Right lung (tissue), 10 donors: ENCODE measurements at places on chromosomes 5 and 9. TPM values are rescaled to one million over a fixed set of nuclear protein-coding genes. Genes with fewer than 3 reads are reported as not detected.
A peak's percentile ranks its signal among the peaks of the same experiment; 100 is the strongest.

DNA sequence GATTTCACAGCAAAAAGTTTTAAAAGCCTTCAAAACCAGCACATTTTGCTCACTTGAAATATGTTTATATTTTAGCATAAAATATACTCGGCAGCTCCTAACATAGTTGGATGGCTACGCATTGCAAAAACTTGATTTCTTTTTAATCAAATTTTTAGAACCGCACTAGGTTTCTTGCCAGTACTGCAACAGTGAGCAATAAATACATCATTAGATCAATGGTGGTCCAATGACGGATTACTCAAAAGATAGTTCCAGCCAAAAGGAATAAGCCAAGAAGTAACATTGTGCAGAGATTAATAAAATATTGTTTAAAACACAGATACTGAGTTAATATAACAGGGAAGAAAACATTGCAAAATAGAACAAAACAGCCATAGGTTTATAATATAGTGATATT, 5.5 kb downstream of the MARCHF3 start:
- DNase-seq, result peak; percentile 17

DNA sequence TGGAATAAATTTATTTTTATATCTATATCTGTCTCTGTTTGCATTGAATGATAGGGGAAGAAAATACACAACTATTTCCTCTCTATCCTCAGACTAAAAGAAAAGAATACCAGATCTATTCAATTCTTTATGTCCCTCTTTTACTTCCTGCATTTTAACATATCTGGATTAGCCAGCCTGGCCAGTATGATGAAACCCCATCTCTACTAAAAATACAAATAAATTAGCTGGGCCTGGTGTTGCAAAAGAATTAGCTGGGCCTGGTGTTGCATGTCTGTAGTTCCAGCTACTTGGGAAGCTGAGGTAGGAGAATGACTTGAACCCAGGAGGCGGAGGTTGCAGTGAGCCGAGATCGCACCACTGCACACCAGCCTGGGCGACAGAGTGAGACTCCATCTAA, 182.0 kb downstream of the LURAP1L start:
- DNase-seq, result no peak

DNA sequence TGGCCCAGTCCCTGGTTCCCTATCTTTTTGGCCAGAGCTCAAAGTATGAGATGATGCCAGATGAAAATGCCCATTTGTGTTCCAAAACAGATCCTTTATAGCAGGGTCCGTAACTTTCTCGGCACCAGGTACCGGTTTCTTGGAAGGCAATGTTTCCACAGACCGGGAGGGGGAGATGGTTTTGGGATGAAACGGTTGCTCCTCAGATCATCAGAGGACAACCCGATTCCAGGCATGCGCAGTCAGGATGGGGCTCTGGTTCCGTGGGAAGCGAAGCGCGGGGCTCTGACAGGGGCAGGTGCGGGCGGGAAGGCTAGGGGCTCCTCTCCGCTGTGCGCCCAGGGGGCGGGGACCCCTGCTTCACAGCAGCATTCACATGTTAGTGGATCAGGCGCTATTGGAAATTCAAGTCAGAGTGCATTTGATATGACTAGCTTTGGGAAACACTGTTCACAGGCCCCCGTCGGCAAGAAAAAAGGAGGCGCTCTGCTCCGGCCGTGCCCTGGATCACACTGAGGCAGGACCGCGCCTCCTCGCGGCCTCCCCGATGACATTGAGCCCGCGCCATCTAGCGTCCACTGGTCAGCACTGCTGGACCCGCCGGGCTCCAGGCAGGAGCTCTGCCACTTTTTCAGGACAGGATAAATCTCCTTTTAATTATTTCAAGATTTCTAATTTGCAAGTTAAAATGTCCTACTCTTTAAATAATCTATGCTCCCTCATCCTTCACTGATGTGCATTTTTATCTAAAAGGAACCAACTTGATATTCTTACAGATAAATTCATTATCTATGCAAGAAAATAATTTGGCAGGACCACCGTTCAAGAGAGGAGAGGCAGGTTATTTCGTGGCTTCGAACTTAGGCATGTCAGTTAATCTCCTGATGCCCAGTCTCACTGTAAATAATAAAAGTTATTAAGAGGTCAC, 190.0 kb downstream of the FANCC start:
- peak; percentile 69 for DNase-seq

- DNase-seq, result no peak
Measured at GRCh38 chr9:4596165-4596922, 65.8 kb upstream of the PLPP6 start.

DNA sequence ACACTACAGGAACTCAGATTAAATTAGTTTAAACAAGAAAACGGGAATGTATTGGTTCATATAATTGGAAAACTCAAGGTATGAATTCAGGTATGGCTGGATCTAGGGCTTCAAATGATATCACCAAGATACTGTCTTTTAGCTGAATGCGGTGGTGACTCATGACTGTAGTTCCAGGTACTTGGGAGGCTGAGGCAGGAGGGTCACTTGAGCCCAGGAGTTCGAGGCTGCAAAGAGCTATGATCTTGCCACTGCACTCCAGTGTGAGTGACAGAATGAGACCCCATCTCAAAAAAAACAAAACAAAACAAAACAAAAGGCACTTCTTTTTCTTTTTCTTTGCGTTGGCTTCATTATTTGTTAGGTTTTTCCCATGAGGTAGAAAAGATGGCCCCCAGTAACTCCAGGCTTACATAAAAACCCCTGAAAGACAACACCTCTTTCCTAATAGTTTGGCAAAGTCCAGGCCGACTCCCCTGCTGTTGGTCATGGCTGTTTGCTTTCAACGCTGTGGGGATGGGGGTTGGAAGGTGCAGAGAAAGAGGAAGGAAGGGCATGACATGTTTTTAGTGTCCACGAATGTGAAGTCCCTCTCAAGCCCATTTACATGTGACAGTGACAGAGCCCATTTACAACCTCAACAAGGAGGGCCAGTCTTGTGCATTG, 39.8 kb upstream of the CRB2 start:
- no peak for DNase-seq

- DNase-seq, result peak; percentile 51
Measured at GRCh38 chr5:82413302-82414040, 135.3 kb upstream of the RPS23 start.

- DNase-seq, result no peak
Measured at GRCh38 chr9:76045221-76045620, 154.7 kb downstream of the PCSK5 start.

DNA sequence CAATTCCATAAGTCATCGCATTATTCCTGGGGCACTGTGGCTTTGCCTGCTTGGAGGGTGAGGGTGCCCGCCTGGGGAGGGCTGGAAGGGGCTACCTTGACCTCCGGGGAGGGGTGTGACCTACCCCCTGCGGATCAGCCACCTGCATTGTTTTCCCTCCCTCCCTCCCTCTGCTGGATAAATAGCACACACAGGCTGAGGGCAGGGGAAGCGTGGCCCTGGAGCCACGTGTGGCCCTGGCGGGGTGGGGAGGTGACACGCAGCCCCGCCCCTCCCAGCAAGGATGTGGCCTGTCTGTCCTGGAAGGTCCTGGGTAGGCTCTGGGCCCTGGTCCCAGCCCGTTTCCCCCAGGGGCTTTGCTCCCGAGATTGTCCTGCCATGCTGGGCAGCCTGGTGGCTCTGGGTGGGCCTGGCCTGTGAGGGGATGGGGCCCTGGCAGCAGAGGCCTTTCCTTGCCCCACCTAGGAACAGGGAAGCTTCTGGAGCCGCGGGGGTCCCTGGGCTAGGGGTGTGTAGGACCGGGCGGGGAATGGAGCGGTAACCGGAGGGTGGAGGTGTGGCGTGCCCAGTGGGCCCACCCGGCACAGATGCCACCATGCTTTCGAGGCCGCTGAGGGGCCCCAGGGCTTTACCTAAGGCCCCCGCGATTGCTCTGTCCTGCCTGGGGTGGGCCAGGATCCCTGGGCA, 33.4 kb downstream of the RXRA start:
- DNase-seq, result no peak

GRCh38 chr5:81708889-81709288, 42.0 kb downstream of the SSBP2 start:
- no peak for DNase-seq

DNA sequence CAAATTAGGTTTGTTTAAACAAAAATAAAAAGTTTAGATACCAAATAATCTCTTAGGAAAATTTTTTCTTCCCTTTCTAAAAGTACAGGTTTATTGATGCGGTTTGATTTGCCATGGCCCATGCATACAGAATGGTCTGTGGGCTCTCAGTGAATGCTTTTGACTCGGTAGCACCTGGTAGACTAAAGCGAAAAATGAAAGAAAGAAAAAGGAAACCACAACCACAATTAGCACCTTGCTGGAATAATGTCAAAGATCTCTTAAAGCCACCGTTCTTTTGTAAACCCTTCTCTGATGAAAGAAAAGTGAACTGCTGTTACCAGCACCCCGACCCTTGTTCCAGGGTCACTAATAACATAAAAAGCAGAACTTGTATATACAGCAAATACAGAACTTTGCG, 157.9 kb downstream of the NFIB start:
- no peak for DNase-seq

DNA sequence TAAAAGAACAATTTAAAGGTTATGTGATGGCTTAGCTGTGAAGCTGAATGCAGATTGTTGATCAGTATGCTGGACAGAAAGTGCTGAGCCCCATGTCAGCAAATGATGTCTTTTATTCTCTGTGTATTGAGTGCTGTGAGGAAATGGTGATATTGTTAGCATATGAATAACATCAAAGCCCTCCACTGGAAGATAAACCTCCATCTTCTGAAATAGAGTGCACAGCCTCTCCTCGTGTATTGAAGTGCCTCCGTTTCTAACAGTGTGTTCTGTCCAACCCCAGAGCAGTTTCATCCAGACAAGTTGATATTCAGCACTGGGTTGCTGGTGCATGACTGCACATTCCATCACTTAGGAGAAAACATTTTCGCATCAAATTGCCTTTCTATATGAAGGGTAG, 242.9 kb downstream of the CSNK1G3 start:
- DNase-seq, result no peak

DNA sequence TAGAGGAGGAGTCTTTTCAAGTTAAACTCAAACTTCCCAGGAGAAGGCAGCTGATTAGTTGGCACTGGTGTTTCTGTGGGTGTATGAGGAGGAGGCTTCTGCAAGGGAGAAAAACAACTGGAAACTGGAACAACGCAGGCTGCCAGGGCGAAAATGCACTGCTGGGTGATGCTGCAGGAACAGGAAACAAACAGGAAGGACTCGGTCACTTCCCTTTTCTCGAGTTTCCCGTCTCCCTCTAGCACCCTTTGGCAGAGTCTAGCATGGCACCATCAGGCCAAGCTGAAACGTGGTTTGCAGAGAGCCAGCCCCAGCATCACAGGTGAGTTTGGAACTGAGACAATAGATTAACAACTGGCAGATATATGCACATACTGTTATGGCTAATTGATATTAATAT, 77.5 kb upstream of the CAST start:
- DNase-seq, result no peak

- DNase-seq, result no peak
Measured at GRCh38 chr5:2653991-2654390, 97.5 kb downstream of the IRX2 start.

- no peak for DNase-seq
Measured at GRCh38 chr9:96382839-96383164, 709 bp downstream of the SLC35D2 start.

DNA sequence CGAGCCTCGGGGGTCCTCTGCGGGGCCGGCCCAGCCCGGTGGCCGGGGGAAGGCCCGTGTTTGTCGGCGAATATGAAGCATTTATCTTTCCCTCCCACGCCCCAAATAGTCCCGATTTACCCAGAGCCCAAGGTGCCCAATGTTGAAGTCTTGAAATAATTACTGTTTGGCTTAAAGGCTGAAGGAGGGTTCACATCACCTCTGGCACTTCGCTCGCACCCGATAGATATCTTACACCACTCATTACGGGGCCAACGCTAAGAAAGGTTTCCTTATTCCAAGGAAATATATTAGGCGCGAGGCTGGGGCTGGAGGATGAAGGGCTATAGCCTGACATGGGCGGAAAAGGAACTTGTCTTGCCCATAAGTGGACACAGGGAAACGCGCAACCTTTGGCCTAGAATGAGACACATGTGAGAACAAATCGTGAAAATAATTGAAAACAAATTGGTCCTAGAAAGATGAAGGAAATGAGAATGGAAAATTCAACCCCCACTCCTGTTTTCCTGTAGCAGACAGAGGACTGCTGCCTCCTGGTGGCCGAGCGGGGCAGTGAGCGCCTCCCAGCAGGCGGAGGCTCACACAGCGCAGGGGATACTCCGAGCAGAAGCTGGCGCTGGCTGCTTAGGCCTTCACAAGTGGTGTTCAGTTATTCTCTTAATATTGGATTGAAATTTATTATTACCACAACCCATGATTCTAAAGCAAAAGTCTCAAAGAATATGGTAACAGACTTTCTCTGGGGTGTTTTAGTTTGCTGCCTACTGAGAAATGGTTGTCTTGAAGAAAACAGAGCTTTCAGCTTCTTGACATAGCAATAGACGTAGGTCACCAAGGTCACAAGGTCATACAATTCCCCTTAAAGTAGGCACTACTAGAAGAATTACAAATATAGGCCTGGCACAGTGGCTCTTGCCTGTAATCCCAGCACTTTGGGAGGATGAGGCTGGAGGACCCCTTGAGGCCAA, 7.9 kb downstream of the CCL21 start:
- DNase-seq, result peak; percentile 84

DNA sequence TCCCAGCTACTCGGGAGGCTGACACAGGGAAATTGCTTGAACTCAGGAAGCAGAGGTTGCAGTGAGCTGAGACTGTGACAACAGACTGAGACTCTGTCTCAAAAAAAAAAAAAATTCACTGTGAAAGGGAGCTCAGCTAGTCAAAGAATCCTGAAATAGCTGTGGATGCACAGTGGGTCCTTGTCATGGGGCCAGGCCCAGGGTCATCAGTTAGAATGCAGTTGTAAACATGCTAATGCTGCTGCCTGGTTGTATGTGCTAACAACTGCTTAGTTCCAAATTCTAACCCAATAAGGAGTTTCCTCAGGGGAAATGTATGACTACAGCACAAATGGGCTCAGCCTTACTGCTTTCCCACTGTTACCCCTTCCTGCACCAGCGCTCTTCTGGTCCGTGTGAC, 84.0 kb downstream of the PALM2AKAP2 start:
- DNase-seq, result no peak

DNA sequence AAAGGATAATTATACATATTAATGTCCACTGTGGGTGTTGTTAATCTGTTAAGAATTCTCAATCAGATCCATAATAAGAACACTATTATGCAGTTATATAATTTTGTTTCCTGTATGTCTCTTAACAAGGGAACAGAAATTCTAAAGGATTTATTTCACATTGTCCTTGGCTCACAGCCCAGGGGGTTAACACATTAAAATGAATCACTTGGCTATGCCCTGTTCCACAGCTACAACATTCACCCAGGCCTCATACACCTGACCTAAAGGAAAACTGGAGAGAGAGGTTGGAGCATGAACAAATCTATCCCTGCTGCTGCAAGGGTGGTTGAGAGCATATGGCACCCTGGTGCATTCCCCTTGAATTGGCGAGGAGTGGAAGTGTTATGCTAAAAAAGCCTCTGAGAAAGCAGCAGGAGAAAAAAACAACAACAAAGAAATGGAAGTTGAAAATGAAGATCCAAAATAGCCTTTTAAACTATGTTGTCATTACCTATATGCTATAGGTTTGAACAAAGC, 116.0 kb downstream of the KCNN2 start:
- DNase-seq, result no peak

The HTR1A gene
- polyA plus RNA-seq, result not detected

The PCDHB4 gene
- polyA plus RNA-seq, result 2.0 TPM

The UBAP1 gene
- 45.4 TPM for polyA plus RNA-seq

The MYMK gene
- polyA plus RNA-seq, result not detected

The DMRT3 gene
- polyA plus RNA-seq, result not detected

The GLT6D1 gene
- polyA plus RNA-seq, result not detected
